ENCODE measurements at places on chromosomes 12 and 14.
A peak's percentile ranks its signal among the peaks of the same experiment; 100 is the strongest.

- no peak for DNase-seq
These were observed 14.9 kb downstream of the PLEKHD1 start for GRCh38 chr14:69499436-69499835.

GRCh38 chr12:57187222-57188089 lies 29.1 kb upstream of the NXPH4 start:
- no peak for DNase-seq

GRCh38 chr12:111581434-111582132 lies 17.5 kb downstream of the ATXN2 start:
- no peak for DNase-seq

GRCh38 chr14:96911499-96912149 lies 114.4 kb downstream of the VRK1 start:
- no peak for DNase-seq

DNA sequence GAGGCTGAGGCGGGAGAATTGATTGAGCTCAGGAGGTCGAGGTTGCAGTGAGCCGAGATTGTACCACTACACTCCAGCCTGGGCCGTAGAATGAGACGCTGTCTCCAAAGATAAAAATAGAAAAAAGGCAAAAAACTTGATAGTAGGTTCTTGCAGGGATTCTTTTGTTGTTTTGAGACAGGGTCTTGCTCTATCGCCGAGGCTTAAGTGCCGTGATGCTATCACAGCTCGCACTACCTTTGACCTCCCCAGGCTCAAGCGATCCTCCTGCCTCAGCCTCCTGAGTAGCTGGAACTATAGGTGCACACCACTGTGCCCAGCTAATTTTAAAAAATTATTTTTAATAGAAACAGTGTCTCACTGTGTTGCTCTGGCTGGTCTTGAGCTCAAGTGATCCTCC lies 4.7 kb downstream of the GOLGA5 start:
- DNase-seq: no peak

- DNase-seq: no peak
These were observed 50.9 kb downstream of the KCNA5 start for GRCh38 chr12:5094551-5094950.

DNA sequence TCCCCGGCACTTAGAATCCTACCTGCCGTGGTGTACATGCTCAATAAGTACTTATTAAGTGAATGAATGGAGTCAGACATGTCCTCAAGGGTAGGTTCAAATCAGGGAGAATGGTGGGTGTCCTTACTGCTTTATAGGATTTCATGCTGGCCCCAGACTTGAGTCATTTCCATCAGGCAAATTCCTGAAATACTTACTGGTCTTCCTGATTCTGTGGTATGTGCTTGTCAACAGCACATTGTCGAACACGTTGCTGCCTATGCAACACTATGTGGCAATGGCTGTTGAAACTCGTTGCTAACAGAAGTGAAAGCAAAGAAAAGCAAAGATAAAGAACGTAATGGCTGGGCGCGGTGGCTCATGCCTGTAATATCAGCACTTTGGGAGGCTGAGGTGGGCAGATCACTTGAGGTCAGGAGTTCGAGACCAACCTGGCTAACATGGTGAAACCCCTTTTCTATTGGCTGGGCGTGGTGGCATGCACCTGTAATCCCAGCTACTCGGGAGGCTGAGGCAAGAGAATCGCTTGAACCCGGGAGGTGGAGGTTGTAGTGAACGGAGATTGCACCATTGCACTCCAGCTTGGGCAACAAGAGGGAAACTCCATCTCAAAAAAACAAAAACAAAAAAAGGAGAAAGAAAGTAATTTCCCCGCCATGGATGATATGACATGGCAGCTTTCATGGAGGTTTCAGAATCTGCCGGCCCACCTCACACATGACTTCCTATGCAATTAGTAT lies 214.9 kb downstream of the ZFP36L1 start:
- no peak for DNase-seq

- no peak for DNase-seq
These were observed 164.5 kb downstream of the KIF21A start for GRCh38 chr12:39278426-39278825.

DNA sequence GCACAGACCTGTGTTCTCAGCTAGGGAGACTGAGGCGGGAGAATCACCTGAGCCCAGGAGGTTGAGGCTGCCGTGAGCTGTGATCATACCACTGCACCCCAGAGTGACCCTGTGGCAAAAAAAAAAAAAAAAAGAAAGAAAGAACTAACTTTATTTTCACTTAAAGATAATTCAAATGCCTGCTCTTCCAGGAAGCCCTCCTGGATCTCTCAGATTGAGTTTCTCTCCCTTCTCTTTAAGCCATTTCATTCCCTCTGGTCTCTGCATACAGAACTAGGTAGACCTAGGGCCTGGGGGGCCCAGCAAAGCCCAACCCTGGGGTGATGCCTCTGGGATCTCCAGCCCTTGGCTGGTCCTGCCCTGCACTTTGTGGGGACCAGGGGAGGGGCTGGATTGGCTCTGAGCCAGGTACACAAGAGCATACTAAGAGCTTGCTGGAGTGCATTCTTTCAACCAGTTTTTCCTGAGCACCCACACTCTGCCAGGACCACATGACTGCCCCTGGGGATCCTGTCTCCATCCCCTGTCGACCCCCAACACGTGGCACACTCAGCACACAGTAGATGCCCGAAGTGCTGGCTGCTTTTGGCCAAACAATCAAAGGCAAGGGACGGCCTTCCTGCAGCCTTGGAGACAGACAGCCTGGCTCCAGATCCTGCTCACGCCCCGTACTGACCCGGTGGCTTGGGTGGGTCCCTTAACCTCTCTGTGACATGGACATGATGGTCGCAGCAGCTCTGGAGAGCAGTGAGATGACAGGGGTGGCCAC lies 52.7 kb downstream of the CYP46A1 start:
- no peak for DNase-seq

DNA sequence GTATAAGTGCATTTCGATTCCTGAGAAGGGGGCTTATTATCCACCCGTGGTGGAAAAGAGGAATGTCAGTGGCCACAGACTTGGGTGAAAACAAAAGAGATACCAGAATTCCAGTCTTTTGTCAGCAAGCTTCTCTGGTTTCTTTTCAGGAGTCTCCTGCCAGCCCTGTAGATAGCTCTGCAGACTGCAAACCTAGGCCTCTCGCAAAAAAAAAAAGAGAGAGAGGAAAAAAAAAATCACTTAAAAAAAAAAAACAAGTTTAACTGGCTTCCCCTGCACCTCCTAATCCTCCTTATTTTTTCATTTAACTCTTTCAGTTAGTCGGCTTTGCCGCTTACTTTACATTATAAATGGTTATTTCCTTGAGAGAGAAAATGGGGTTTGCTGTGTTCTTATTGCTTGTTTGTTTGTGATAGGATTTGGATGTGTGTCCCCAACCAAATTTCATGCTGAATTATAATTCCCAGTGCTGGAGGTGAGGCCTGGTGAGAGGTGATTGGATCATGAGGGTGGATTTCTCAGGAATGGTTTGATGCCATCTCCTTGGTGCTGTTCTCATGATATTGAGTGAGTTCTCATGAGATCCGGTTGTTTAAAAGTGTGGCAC lies 170.0 kb downstream of the BCL11B start:
- no peak for DNase-seq

DNA sequence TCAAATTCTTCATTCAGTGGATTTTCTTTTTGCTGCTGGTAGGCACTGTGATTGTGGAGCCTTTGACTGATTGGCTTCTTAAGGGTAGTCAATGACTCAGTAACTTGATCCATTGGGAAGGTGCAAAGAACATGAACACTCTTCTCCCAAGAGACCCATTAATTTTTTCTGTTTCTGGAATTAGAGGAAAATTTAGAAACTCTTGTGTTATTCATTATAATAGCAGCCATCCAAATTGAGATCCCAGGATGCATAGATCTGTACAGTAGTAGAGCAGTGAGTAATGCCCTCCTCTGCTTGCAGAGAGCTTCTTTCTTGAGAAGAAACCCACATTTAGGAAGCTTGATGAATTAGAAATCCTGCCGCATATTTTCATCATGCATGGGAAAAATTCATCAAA lies 63.9 kb downstream of the MYRFL start:
- DNase-seq: no peak

GRCh38 chr14:88477513-88478250 lies 77.1 kb downstream of the PTPN21 start:
- no peak for DNase-seq

GRCh38 chr12:89950421-89950820 lies 241.8 kb upstream of the ATP2B1 start:
- no peak for DNase-seq

DNA sequence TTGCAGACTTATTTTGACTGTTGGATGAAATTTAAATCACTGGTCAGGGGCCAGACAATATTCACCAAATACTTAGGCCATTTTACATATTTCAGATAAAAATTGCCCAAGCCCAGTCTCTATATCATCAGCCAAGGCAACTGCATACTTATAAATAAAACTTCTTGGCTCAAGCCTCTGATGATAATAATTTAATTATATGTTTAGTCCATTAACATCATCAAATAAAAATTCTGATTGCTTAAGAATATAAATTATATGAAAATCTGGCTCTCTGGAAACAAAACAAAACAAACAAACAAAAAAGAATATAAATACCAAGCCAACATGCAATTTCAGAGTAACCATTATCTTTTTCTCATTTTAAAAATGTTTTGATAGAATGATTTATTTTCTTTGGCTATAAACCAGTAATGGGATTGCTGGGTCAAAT lies 165.2 kb downstream of the BTG1 start:
- DNase-seq: no peak

DNA sequence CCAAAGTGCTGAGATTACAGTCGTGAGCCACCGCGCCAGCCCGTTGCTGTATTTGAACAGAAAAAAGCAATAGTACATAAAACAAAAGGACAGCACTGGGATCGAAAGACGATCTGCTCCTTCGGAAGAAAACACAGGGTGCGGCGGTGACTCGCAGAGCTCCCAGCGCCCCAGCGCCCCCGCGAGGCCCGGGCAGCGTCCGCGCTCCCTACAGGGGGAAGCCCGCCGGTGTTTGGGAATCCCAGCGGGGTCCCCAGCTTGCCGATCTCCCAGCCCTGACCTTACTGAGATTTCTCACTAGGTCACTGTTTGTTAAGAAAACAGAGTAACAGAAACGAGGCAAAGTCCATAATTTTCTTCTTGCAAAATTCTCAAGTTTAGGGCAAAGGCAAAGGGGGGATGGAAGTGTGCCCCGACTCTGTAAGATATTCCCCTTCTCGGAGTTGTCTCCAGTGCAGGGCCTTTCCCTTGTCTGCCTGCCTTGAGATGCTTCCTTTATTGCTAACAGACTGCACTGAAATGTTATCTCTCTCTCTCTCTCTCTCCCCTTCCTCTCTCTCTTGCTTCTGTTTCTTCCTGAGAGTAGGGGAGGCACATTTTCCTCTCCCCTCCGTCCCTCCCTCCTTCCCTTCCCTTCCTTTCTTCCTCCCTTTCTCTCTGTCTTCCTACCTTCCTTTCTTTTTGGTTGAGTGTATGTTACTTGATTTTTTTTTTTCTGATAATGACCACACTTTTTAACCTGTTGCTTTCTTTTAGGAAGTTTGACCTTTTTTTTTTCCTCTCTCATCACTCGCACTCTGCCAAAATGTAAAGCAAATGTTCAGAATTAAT lies 91.9 kb downstream of the TMEM30B start:
- peak; percentile 56 for DNase-seq

- DNase-seq: no peak
These were observed 13.0 kb downstream of the TBX5 start for GRCh38 chr12:114392909-114393308.

- no peak for DNase-seq
These were observed 39.7 kb upstream of the DICER1 start for GRCh38 chr14:95196826-95197545.

DNA sequence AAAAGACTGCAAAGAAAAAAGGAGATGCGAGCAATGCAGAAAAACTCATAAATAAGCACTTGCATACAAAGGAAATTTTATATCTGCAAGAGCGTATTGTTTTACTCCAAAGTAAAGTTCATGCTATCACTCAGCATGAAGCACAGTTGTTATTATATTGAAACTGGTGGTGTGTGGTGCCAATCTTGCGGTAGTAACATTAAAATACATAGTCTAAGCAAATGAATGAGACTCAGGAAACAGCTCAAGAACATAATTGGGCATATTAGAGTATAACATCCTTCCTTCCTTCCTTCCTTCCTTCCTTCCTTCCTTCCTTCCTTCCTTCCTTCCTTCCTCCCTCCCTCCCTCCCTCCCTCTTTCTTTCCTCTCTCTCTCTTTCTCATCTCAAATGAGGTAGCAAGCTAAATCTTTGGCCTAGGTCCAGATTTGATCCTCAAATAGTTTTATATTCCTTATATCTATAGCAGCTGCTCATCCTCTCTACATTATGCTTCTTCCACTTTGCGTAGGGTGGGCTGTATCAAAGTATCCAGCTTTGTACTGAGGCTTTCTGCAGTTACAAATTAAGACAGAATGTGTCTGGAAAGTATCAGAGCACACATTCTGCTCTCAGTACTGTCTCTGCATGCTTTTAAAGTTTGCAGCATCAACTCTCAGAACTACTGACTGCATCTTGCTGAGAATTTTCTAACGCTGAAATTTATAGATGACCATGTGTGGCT lies 718.3 kb downstream of the RERGL start:
- no peak for DNase-seq

DNA sequence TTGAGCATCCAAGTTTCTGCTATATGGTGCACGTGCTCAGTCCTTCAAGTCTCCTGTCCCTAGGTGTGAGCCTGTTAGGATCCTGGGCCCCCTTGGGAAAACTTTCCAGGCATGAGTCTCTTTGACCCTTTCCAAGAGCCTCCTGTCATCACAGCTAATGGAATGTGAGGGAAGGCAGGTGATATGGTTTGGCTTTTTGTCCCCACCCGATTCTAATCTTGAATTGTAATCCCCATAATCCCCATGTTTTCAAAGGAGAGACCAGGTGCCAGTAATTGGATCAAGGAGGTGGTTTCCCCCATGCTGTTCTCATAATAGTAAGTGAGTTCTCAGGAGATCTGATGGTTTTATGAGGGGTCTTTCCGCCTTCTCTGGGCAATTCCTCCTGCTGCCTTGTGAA lies 265.5 kb downstream of the ATP23 start:
- no peak for DNase-seq

DNA sequence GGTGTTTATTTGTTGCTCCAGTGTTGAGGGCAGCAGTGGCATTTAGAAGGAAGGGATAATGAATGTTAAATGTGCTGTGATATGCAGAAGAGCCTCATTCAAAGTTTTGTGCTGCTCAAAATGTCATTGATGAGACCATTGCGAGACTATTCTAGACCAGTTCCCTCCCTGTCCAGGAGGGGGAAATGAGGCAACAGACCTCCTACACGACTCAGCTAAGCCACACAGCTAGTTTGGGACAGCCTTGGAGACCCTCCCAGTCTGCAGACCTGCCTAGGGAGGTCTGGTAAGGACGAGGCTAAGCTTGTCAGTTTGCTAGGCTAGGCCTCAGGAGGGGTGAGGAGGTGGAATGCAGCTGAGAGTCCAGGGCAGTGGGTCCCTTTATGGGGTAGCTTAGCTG lies 116.0 kb downstream of the NRXN3 start:
- no peak for DNase-seq

GRCh38 chr14:83312511-83312910 lies 1778.9 kb upstream of the SEL1L start:
- no peak for DNase-seq

DNA sequence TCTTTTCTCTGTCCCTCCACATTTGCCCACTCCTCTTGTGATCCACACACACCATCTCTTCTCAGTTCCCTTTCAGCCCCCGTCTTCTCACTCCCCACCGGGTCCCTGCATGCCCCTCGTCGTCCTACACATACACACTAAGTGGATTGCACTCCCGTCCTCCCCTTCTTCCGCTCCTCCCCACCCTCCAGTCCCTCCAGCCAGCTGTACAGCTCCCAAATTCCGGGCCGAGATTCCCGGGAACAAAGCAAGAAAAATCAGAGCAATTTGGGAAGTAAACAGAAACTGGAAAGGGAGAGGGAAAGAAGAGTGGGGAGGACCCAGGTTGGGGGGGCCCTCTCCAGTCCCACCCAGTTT lies 282 bp upstream of the IGFBP6 start:
- DNase-seq: no peak

Measured in activated naive CD4-positive, alpha-beta T cell treated with anti-CD3 and anti-CD28 coated beads, Interleukin-2, amount 50 U/mL, for 72 hours (primary cell).